ENCODE measurements at places on chromosomes 1 and 21.

- no peak for DNase-seq
Measured at GRCh38 chr1:161844696-161845095, 78.6 kb downstream of the ATF6 start.

DNA sequence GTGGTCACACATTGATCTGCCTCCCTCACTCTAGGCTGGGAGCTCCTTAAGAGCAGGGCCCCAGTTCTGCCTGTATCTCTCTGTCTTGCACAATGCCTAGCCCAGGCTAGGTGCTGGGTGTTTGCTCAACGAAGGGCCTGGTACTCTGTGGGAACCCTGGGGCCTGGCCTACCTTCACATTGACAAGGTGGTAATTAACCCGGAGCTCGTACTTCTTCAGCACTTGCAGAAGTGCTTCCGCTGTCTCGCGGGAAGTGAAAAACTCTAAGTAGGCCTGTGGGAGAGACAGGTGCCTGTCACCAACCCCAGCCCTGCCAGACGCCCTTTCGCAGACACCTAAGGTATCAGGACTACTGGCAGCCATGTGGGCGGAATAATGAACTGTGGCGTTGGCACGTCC is 13.7 kb downstream of the MTHFR start:
- DNase-seq = no peak

- DNase-seq = no peak
Measured at GRCh38 chr1:30789388-30790255, 32.0 kb upstream of the LAPTM5 start.

- DNase-seq = no peak
Measured at GRCh38 chr1:209692296-209692695, 12.3 kb upstream of the HSD11B1 start.

GRCh38 chr1:90650401-90650800 is 66.7 kb downstream of the BARHL2 start:
- no peak for DNase-seq

GRCh38 chr1:61274939-61275338 is 192.6 kb downstream of the NFIA start:
- no peak for DNase-seq

- DNase-seq = no peak
Measured at GRCh38 chr1:106889583-106889982, 166.9 kb upstream of the PRMT6 start.

DNA sequence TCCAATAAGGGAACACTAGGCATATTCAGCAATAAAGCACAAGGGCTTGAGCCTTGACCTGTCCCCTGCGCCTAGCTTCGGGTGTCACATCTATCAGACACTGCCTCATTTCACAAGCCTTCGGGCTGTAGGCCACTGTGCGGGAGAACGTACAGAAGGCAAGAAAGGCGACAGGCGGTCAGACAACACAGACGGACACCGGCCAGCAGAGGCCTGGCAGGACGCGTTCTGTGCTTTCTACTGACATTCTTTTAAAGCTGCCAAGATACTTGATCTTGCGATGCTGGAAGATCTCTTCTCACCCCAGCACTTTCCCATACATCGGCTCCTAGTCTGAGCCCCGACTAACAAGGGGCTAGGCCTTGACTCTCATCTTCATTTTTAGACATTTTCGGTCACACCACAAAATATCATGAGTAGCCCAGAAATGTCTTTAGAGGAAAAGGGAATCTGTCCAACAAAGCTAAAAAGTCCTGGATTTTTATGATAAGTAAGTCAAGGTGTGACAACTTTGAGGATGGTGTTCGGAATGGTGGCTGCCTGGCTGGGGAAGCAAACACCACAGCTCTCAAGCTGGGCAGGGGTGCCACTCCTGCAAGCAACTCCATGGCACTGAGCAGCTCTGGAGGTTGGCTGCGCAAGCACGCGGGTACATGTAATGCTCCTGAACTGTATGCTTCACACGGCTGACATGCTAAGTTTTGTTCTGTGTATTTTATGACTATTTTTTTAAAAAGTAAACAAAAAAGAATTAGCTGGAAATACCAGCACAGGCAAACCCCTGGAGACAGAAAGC is 18.7 kb downstream of the RIPK4 start:
- DNase-seq = no peak

GRCh38 chr1:223319905-223320580 is 43.9 kb downstream of the SUSD4 start:
- no peak for DNase-seq

DNA sequence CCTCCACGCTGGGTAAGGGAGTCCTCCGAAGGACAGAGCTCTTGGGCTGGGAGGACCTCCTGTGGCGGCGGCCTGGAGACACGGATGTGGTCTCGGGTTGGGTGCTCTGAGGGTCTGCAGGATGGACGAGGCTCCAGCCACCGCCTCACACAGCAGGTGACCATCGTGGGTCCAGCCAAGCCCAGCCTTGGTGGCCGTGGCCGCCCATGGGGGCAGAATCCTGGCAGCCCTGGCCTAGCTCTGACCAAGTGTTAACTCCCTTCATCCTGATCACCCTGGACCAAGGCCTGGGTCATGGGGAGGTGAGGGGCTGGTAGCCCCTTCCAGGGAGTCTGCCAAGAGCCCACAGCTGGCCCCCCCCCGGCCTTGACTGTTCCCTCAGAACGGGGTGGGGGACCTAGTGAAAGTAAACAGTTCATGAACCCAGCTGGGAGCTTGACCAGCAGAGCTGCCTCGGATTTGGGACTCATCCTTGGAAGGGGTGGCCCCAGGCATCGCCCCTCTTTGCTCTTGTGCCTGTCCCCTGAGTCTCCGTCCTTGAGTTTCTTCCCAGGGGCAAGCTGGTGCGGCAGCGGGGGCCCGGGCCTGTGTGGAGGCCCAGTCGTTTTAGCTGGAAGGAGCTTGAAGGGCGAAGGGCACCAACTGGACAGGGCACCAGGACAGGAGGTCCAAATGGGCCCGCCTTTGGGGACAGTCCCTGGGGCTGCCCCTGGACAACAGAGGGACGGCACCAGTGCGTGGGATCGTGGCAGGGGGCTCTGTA is 17.8 kb downstream of the ARHGEF16 start:
- DNase-seq = no peak
